ENCODE measurements at places on chromosomes 11 and 22.

GRCh38 chr11:112778091-112778876 lies 182.9 kb upstream of the NCAM1 start:
- no peak for DNase-seq

- DNase-seq, result no peak
Measured at GRCh38 chr11:12280838-12281565, 96.4 kb upstream of the PARVA start.

DNA sequence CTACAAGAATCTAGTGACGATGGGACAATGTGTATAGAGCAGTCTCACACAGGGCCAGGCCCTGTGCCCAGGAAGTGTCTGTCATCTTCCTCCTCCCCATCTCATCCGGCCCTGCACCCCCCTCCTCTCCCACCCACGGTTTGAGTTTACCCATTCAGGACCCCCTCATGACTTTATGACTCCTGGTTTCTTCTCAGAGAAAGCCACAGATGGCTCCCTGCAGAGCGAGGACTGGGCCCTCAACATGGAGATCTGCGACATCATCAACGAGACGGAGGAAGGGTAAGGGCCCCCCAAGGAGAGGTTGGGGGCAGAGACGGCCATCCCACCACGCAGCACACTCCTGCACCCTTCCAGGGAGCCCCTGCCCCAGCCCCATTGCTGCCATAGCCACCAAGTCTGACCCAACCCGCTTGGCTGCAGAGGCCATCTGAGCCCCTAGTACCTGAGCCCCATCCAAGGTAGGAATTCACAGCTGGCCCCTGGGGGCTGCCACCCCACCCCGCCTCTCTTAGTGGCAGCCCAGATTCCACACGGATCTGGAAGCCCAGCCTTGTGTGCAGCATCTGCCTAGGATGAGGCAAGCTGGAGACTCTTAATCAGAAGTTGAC lies 18.1 kb downstream of the TOM1 start:
- DNase-seq, result no peak

- DNase-seq, result no peak
Measured at GRCh38 chr11:89420981-89421380, 70.2 kb downstream of the NOX4 start.

DNA sequence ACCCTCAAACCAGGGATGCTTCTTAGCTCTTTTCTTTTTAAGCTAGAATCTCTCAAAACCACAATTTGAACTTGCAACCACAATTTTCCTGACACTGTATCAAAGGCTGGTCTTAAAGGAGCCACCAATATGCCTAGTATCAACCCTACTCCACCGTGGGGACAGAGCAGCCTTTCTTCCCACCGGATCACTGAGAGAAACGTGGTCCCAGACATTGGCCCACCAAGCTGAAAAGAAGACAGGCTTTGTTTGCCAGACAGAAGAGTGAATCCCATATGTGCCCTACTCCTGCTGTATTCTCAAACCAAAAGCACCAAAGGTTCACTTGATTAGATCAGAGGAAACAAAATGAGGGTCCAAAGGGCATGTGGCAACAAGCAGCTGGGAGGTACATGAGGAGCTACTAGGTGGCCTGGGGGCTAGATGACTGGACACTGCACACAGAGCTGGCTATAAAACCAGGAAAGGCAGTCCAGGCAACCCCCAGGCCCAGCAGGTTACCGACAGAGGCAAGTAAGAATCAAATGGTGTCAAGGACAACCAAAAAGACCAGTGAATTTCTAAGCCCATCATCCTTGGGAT lies 3.6 kb upstream of the VWCE start:
- no peak for DNase-seq

GRCh38 chr11:122271137-122271536 lies 155.1 kb upstream of the BLID start:
- DNase-seq, result no peak

DNA sequence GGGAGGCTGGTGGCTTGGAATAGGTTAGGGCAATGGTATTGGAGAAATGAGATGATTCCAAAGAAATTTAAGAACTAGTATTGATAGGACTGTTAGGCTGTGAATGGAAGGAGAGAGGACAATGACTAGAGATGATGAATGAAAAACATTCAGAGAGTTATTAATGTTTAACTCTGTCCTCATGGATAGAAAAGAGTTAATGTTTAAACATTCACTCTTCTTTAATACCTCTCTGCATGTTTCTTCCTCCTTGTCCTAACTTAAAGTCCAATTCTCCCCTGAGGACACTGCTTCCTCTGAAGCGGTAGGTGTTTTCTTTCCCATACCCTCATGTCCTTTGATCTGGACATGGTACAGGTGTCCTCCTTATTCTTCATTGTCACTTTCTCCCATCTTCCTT lies 13.4 kb downstream of the CHEK1 start:
- no peak for DNase-seq

DNA sequence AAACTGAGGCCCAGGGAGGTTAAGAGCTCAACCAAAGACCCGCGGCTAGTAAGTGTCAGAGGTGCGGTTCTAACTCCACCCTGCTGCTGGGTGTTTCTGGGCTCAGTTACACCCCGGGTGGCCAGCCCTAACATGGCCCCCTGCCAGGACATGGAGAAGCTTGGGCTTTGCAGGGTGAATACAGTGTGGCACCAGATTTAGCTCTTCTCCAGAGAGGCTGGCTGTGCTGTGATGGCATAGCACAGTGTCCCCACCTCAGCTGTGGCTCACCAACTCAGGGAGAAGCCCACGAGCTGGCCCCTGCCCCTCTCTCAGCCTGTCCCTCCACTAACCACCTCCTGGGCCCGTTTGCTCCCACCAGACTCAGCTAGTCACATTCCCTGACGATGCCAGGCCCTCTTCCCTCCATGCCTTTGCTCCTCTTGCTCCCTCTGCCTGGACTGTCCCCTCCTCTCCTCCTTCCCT lies 7.0 kb downstream of the UCP3 start:
- no peak for DNase-seq

DNA sequence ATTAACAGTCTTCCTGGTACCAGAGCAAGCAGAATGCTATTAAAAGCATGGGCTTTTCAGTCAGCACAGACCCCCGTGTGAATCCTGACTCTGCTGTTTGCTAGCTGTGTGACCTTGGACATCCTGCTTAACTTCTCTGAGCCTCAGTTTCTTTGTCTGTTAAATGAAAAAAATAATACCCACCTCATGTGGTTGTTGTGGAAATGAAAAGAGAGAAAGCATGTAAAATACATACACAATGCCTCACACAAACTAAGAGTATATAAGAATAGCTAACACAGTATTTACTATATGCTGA lies 39.5 kb downstream of the AHNAK start:
- DNase-seq, result no peak

DNA sequence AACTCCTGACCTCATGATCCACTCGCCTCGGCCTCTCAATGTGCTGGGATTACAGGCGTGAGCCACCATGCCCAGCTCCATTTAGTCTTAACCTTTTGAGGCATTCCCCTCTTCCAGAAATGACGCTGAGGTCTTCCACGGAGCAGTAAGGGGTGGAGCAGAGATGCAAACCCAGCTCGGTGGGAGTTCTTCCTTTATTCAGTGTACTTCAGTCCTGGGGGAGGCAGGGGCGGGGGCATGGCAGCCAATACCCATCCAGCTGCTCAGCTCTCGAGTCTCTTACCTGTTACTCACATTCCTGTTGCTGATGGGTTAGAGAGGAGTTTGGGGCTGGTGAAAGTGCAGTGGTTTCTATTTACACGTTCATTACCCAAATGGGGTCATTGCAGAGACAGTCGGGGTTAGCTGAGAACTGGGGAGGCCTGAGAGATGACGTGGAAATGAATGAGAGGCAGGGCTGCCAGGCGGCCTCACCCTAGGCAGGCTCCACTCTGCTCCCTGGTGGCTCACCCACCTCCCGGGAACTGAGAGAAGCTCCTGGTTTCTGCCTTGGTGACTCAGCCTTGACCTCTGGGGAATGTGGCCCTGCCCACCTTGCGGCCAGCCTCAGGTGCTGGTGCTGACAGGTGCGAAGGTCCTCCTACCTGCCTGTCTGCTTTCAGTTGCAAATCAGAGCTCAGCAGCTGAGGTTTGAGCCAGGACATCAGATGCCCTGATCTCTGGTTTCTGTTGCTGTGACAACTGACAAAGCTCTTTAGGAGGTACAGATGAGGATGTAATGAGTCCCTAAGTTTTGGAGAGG lies 13.4 kb upstream of the ST14 start:
- no peak for DNase-seq

- no peak for DNase-seq
Measured at GRCh38 chr11:1373536-1374214, 16.1 kb upstream of the BRSK2 start.

GRCh38 chr11:72245263-72245816 lies 1.4 kb upstream of the PHOX2A start:
- no peak for DNase-seq

- DNase-seq, result no peak
Measured at GRCh38 chr11:36034551-36035331, 90.9 kb downstream of the LDLRAD3 start.

DNA sequence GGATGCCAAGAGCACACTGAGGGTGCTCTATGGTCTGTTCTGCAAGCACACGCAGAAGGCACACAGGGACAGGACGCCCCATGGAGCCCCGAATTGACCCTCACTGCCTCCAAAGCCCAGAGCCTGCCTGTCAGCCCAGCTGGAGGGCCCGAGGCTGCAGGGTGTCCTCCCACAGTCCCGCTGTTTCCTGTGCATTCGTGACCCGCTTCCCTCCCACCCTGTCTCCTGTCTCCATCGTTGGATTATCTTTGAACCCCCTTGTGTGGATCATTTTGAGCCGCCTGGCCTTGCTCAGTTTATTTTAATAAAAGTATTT lies 25.6 kb downstream of the PARVG start:
- DNase-seq, result no peak

DNA sequence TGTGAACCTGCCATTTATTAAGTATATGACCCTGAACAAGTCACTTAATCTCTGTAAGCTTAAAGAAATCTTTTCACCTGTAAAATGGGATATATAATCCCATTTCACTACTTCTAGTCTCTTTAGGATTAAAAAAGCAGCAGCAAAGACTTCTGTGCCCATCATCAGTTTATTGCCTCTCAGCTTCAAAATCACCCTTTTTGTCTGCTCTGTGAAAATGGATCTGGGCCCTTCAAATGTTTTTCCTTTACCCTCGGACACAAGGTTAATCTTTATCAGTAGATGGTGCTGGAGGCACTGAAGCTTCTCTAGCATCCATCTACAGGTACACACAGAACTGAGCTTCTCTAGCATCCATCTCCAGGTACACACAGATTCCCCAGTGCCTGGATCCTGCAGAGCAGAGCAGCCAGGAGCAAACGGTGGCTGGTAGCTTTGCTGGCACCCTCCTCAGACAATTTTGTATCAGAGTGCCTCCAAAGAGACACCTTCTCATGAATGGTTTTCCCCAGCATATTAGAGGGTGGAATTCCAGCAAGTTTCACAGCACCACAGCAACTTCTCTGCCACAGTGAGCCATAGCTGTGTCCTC lies 56.8 kb downstream of the CADM1 start:
- no peak for DNase-seq

DNA sequence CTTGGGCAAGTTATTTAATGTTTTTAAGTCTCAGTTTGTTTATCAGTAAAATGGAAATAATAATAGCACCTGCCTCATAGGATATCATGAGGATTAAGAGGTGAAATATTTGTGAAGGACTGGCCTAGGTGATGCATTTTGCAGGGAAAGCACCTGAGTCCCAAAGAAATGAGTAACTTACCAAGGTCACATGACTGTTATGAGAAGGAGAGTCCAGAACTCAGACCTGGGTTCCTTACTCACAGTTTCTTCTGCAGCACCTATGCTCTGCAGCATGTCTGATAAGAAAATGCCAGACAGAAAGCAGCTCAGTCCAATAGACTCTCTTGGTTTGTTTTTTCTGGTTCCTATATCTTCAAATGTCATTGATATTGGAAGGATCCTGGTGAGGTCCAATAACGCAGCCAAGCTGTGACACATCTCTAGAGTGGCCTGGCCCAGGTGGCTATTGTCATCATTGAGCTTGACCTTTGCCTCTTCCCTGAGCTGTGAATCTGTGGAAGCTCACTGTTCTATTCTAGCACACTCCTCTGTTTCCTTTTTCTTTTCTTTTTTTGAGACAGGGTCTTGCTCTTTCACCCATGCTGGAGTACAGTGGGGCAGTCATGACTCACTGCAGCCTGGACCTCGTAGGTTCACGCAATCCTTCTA lies 174.7 kb upstream of the NAV2 start:
- no peak for DNase-seq

- DNase-seq, result no peak
Measured at GRCh38 chr11:113623114-113623513, 83.0 kb downstream of the TMPRSS5 start.

GRCh38 chr22:33699176-33699575 lies 221.1 kb downstream of the LARGE1 start:
- DNase-seq, result no peak

DNA sequence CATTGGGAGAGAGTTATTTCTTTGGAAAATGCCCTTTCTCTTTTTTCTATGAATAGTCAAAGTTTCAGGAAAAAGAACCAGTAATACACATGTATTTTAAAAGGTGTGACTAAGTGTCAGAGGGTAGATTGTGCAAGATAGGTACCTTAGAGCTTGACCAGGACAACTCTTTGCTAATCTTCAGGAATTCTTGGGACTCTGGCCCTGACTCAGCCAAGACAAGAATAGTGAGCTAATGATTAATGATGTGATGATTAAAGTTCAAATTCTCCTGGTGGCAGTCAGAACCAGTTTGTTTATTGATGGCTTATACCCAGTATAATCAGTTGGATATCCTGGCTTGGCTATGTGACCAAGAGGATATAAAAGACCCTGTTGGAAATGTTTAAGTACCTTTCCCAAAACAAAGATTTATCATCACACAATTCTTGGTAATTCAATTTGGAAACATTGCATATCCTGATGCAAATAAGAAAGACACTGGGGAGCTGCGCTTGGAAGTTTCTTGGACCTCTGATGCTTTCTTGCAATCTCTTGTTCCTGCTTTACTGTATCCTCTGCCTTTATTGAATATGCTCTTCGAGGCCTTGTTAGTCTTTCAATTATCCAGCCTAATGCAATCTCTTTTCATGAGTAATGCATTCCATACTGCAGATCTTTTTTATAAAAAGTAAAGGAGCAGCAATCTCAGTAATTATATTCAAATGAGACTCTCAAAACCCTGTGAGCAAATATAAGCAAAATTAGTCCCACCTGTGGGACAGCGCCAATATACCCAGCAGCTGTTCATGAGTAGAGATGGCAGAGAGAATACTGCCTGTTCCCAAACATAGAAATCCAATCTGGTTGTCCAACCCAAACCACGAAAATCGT lies 48.0 kb upstream of the CEP126 start:
- no peak for DNase-seq

- DNase-seq, result no peak
Measured at GRCh38 chr11:623349-623869, 1.3 kb downstream of the CDHR5 start.
